ENCODE measurements at places on chromosomes 3 and 15.
A peak's percentile ranks its signal among the peaks of the same experiment; 100 is the strongest.

GRCh38 chr3:49512781-49513355 is 41.4 kb upstream of the BSN start:
- H3K4me3 ChIP-seq: no peak overlapping the region
- H3K4me1 ChIP-seq: peaks cover 11% of the 10 kb centered on the region
- H3K27ac ChIP-seq: peak overlapping the region; percentile 22
- no peaks in the 10 kb centered on the region for H3K27me3 ChIP-seq

- H3K27ac ChIP-seq: no peak overlapping the region
- peaks cover 19% of the 10 kb centered on the region for H3K4me1 ChIP-seq
- H3K4me3 ChIP-seq: no peak overlapping the region
- no peak for DNase-seq
- no peaks in the 10 kb centered on the region for H3K27me3 ChIP-seq
Observed at GRCh38 chr3:114839476-114839875, 307.6 kb downstream of the ZBTB20 start.

DNA sequence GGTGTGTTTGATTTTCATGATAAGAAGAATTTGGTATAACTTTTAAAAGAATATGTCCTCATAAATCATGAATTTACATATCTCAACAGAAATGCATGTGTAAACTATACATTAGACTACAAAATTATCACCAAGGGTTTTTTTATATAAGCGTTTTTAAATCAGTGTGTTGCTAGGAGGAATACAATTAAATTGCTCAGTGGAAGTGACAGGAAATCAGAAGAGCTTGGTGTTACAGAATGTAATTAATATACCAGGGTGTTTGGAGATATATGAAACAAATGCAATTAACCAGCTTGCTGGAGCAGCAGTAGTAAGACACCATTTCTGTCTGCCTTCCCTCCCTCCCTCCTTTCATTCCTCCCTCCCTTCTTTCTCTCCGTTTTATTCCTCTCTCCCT is 2.4 kb downstream of the ROBO2 start:
- H3K27me3 ChIP-seq: peaks cover 60% of the 10 kb centered on the region
- H3K36me3 ChIP-seq: peaks cover 5% of the 10 kb centered on the region
- H3K27ac ChIP-seq: no peak overlapping the region
- no peak overlapping the region for H3K4me3 ChIP-seq

DNA sequence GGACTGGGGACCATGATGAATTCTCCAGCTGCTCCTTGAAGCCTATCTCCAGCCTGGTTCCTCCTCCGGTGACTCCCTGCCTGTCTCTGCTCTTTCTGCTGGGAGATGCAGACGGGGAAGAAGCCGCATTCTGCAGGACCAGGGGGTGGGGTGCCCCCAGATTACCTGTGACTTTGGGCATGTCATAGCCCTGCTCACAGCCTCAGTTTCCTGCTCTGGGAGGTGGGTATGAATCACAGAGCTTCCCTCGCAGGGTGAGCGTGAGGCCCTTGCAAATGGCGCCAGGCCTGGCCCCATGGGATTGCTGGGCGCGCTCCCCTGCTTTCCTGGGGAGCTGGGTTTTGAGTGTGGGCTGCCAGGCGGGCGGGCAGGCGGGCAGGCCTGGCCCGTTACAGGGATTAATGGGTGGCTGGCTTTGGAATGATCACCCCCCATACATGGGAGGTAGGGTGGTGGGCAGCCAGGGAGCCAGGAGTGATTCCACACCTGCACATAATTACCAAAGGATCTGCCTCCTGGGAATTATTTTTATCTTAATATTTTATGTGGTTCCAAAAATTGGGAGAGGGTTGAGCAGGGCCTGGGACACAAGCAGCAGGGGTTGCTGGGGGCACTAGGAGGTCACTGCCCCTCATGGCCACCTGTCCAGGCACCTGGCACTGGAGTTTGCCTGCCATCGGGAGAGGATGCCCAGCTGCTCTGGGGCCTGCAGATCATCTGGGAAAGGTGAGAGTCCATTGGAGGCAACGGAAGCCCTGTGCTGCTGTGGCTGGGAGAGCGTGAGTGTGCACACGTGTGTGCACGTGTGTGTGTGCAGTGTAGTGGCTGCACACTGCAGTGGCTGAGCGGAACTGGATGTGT is 106.8 kb downstream of the WNT7A start:
- H3K36me3 ChIP-seq: no peaks in the 10 kb centered on the region
- no peak for DNase-seq
- H3K4me3 ChIP-seq: no peak overlapping the region
- H3K4me1 ChIP-seq: peaks cover 14% of the 10 kb centered on the region

DNA sequence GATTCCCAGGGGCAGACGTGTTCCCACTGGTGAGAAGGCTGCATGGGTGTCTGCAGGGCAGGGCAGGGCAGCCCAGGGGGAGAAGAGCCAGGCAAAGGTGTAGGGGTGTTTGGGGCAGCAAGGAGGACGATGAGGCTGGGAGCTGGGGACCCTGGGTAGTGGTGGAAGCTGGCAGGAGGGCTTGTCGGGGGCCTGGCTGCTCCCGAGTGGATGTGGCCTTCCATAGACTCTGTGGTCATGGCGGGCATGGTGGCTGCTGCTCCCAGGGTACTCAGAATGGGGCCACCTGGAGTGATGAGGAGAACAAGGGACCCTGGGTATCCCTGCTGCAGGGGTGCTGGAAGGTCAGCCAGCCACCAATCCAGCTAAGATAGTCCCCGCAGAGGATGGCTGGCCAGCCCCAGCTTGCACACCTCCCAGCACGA is 107.5 kb downstream of the WNT7A start:
- H3K27ac ChIP-seq: no peak overlapping the region
- DNase-seq: no peak
- peaks cover 5% of the 10 kb centered on the region for H3K27me3 ChIP-seq

DNA sequence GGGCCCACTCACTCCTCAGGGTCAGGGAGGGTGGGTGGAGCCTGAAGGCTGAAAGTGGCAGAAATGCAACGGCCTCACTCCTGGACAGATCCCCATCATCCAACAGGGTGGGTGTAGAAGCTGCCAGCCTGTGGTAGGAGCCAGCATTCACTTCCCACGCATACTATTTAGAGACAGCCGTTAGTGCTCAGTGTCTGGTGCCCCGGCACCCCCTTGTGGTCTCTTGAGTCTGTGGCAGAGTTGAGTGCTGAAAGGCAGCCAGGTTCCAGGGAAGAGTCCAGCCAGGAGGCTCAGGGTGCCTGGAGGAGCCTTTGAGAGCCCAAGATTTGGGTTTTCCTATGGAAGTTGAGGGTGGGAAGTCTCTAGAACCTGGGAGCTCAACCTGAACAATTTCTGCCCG is 2.1 kb upstream of the GNAT1 start:
- H3K4me3 ChIP-seq: no peak overlapping the region
- DNase-seq: no peak
- no peaks in the 10 kb centered on the region for H3K36me3 ChIP-seq
- H3K27me3 ChIP-seq: no peaks in the 10 kb centered on the region
- H3K4me1 ChIP-seq: peaks cover 4% of the 10 kb centered on the region

DNA sequence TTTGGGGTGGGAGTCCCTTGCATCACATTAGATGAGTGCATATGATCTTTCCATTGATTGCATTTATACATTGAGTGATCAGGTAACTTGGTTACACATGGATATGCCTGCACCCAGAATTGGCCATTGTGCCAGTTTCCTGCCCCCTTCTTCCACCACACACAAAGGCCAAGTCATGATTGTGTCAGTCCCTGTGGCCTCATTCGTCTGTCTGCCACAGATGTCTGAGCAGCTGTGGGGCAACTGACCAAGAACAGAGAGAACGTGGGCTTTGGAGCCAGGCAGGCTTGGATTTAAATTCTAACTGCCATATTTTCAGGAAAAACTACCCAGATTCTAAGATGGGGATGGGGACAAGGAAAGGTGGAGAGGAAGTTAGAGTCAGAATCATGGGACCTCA is 27.0 kb downstream of the CCNL1 start:
- H3K4me1 ChIP-seq: peaks cover 58% of the 10 kb centered on the region
- no peaks in the 10 kb centered on the region for H3K36me3 ChIP-seq

DNA sequence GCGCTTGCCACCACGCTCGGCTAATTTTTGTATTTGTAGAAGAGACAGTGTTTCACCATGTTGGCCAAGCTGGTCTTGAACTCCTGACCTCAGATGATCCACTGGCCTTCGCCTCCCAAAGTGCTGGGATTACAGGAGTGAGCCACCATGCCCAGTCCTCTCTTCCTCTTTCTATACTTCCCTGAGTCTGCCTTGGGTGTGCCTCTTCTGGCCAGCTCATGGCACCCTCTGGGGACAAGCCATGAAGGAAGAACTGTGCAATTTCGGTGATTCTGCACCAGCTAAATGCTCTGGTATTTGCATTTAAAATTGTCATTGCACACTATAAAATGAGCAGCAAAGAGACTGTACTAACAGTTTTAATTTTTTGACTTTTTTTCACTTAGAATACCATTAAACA is 66.6 kb downstream of the IL20RB start:
- H3K4me3 ChIP-seq: no peak overlapping the region
- peaks cover 24% of the 10 kb centered on the region for H3K27me3 ChIP-seq
- H3K4me1 ChIP-seq: no peaks in the 10 kb centered on the region
- no peak for DNase-seq
- no peak overlapping the region for H3K27ac ChIP-seq
- H3K36me3 ChIP-seq: no peaks in the 10 kb centered on the region

All from naive thymus-derived CD8-positive, alpha-beta T cell (primary cell).